Neural crest cell (in vitro differentiated cells): ENCODE measurements at places on chromosomes 3 and 15. TPM values are rescaled to one million over a fixed set of nuclear protein-coding genes. Genes with fewer than 3 reads are reported as not detected.

DNA sequence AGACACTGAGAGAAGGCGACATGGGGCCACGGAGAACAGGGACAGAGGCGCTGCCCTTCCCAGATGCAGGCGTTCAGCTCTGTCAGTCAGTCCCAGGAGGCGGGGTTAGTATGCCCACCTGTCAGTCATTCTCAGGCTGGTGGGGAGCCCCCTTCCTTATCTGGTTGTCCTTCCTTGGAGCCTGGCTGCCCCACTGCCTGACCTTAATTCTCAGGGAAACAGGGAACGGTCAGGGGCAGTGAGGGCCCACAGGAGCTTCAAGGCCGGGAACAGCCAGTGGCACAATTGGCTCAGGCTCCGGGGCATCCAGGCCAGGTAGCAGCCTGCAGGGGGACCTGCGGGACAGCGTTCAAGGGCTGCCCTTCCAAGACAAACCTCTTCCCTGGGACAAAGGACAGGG lies 133.2 kb downstream of the CHSY1 start:
- H3K27ac ChIP-seq = peak overlapping the region; percentile 23
- no peak for DNase-seq
- peaks cover 3% of the 10 kb centered on the region for H3K27me3 ChIP-seq
- H3K4me3 ChIP-seq = no peak overlapping the region
- peaks cover 66% of the 10 kb centered on the region for H3K4me1 ChIP-seq
- no peaks in the 10 kb centered on the region for H3K36me3 ChIP-seq

DNA sequence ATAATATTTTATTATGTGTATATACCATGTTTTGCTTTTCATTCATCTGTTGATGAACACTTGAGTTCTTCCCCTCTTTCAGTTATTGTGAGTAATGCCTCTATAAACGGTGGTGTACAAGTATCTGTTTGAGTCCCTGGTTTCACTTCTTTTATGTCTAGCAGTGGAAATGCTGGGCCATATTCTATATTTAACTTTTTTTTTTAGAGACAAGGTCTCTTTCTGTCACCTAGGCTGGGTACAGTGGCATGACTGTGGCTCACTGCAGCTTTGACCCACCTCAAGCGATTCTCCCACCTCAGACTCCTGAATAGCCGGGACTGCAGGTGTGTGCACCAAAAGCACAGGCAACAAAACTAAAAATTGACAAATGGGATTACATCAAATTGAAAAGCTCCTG lies 19.9 kb downstream of the GOLM2 start:
- no peaks in the 10 kb centered on the region for H3K27me3 ChIP-seq
- H3K4me1 ChIP-seq = peaks cover 6% of the 10 kb centered on the region
- no peak overlapping the region for H3K27ac ChIP-seq
- no peak for DNase-seq

GRCh38 chr3:25895443-25895842 lies 105.6 kb downstream of the OXSM start:
- H3K27ac ChIP-seq = no peak overlapping the region
- no peaks in the 10 kb centered on the region for H3K4me1 ChIP-seq
- no peaks in the 10 kb centered on the region for H3K36me3 ChIP-seq
- no peaks in the 10 kb centered on the region for H3K27me3 ChIP-seq

GRCh38 chr15:88920186-88920891 lies 7.2 kb upstream of the MFGE8 start:
- H3K27ac ChIP-seq = no peak overlapping the region
- no peak overlapping the region for H3K4me3 ChIP-seq
- no peaks in the 10 kb centered on the region for H3K4me1 ChIP-seq
- DNase-seq = no peak
- no peaks in the 10 kb centered on the region for H3K36me3 ChIP-seq

- H3K27ac ChIP-seq = peak overlapping the region; percentile 12
- H3K4me1 ChIP-seq = peaks cover 46% of the 10 kb centered on the region
- no peaks in the 10 kb centered on the region for H3K36me3 ChIP-seq
- DNase-seq = no peak
- H3K4me3 ChIP-seq = no peak overlapping the region
These were observed 202.7 kb upstream of the KBTBD8 start for GRCh38 chr3:66795365-66795764.

DNA sequence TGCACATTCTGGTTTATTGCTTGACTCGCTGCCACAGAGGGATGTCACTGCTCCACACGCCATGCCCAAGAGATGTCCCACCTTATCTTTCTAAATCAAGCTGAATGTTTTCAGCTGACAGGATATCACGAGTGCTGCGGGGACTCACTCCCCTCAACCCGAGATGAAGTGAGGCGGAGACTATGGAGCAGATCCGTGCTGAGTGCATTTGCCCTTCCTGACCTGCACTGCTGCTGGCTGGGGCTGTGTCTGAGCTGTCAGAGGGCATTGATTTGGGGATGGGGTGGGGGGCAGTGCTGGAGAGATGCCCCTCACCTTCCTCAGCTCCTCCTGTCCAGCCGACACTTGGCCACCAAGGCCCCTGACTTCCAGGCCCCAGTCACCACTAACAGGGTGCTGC lies 40.5 kb upstream of the CSPG4 start:
- no peaks in the 10 kb centered on the region for H3K36me3 ChIP-seq
- H3K4me3 ChIP-seq = no peak overlapping the region
- H3K27ac ChIP-seq = no peak overlapping the region
- no peaks in the 10 kb centered on the region for H3K27me3 ChIP-seq
- peaks cover 7% of the 10 kb centered on the region for H3K4me1 ChIP-seq
- no peak for DNase-seq

DNA sequence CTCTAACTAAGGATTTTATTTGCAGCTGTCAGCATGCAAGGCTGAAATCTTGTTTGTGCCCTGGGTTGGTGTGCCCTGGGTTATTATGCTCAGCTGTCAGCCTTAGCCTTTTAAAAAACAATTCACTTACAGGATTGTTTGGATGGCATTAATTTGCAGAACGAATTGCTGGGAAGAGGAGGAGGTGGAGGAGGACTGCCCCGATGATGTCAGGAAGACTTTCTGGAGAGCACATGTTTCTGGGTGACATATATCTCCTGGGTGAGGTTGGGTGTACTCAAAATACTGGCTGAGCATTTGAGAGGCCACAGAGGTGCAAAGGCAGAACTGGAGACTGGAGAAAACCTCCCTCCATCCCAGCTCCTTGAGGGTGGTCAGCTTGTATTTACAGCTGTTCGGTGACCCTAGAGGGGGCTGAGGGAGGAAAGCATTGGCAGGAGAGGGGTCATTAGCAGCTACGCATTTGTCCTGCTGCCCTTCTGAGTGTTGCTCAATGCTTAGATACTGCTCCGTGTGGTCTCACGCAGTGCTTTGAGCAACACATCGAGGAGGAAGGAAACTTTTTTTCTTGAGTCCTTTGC lies 59.8 kb upstream of the PSMD6 start:
- H3K4me3 ChIP-seq = no peak overlapping the region
- H3K27ac ChIP-seq = no peak overlapping the region
- H3K36me3 ChIP-seq = no peaks in the 10 kb centered on the region
- H3K27me3 ChIP-seq = no peaks in the 10 kb centered on the region

DNA sequence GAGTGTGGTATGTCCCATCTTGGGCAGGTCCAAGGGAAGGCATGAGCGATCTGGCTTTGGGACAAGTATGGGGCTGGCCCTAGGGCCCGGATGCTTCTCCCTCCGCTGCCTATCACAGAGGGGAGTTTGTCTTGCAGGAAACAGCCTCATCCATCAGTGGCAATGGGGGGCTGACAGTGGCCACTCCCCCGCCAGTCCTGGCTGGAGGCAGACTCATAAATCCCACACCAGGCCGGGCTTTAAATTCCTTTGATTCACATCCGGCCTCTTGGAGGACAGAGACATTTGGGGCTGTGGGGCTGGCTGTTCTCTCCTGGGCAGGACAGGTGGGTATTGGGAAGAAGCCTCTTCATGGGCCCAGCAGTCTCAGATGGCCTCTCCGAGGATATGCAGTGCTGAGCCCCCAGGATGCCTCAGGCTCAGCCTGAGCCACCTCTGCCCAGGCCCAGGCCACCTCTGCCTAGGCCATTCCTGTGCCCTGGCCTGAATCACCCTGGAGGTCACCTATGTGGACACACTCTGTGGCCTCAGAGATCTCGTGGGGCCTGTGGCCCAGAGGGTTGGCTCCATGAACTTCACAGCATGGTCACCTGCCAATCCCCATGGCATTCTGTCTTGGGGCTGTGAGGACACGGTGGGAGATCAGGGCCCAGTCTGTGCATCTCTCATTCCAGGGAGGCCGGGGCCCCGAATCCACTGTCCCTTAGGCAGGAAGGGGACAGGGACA lies 84.2 kb upstream of the GOLGA6L4 start:
- H3K4me1 ChIP-seq = peaks cover 16% of the 10 kb centered on the region
- no peak overlapping the region for H3K4me3 ChIP-seq
- no peaks in the 10 kb centered on the region for H3K36me3 ChIP-seq
- DNase-seq = no peak

The ARHGAP31 gene
- 5.4 and 6.3 TPM in 2 replicates for total RNA-seq

The EDC3 gene
- 69.8 and 75.0 TPM in 2 replicates for total RNA-seq

The RARB gene
- total RNA-seq = 0.98 and 1.9 TPM in 2 replicates

The TMCO5A gene
- total RNA-seq = not detected in 2 replicates
